ENCODE measurements at places on chromosomes 5 and 9. TPM values are rescaled to one million over a fixed set of nuclear protein-coding genes. Genes with fewer than 3 reads are reported as not detected.

- DNase-seq, result no peak
These were observed 58.4 kb downstream of the ARL15 start for GRCh38 chr5:54251981-54252380.

GRCh38 chr9:94213511-94214124, 45.5 kb upstream of the ZNF169 start:
- DNase-seq, result peak; percentile 78

DNA sequence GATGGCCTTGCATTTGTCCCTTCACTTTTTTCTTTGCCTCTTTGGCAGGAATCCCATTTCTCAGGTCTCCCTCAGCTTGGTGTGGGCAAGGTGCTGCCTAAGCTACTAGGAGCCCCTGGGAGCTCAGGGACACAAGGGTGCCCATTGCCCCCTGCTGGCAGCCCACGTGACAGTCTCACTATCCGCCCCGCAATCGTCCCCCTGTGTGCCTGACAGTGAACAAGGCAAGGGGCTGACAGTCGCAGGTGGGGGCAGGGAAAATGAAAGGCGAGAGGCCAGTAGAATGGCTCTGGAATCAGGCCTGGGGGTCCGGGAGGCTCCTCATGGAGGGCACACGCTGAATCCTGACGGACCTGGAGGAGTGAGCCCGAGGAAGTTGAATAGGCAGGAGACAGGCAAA, 2.0 kb upstream of the PCDH12 start:
- no peak for DNase-seq

DNA sequence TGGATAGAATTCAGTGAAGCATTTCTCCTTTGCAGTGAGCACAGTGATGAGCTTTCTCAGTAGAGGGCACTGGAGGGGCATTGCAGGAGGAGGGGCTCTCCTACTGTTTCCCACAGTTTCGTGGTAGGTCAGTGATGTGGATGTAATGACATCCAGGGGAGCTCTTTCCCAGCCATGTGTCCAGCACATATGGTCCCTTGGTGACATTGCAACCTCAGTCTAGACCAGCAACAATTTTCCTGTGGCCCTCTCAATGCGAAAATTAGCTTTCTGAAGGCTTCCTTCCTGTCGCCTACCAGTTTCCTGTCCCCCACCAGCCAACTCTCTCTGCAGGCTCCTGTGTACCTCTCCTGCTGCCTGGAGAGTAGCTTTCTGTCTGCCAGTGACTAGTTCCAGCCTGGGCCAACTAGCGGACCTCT, 6.9 kb upstream of the PDCL start:
- no peak for DNase-seq

- no peak for DNase-seq
These were observed 33.6 kb upstream of the LARP1 start for GRCh38 chr5:154721481-154722058.

DNA sequence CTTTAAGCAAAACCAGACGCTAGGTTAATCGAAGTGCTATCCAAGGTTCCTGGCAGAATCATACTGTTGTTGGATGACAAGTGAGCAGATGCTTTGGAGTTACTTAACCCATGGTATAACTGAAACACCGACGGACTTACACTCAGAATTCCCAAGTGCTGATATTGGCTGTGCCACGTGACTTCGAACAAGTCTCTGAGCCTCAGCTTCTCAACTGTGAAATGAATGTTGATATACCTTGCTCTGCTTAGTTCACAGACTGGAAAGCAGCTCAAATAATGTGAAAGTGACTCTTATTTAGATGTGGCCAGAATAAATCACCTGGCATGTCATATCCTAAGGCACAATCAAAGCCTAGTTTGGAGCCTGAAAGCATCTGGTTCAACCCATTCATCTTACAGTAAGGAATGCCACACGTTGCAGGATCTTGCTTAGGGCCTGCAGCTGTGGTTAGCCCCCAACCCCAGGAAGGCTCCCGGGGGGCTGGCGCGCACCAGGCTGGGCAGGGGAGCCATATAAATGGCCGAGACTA, 759 bp downstream of the GEMIN5 start:
- DNase-seq, result no peak

- no peak for DNase-seq
These were observed 26.0 kb upstream of the C9orf72 start for GRCh38 chr9:27599102-27599869.

- no peak for DNase-seq
These were observed 970.0 kb downstream of the MAT2B start for GRCh38 chr5:164475339-164475977.

- DNase-seq, result no peak
These were observed 95.4 kb downstream of the CACNA1B start for GRCh38 chr9:137972988-137973470.

DNA sequence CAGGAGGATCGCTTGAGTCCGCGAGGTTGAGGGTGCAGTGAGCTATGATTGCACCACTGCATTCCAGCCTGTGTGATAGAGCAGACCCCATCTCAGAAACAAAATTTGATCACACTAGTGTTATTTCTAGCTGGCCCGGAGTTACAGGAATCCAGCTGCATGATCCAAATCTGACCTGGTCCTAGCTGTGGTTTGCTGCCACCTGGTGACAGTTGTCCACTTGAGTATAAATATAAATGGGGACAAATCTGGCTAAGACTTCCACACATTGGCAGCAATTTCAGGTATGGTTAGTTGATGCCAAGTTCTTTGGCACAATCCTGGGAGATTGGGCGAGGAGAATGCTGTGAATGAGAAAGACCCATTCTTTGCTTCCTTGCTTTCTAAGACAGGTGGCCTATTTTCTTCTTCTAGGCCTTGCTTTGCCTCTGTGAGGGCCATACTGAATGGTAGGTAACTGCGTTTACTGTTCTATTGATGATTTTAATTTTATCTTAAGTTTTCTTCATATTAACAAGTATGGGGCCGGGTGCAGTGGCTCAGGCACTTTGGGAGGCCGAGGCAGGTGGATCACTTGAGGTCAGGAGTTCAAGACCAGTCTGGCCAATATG, 35.4 kb downstream of the UBE2R2 start:
- DNase-seq, result peak; percentile 76

DNA sequence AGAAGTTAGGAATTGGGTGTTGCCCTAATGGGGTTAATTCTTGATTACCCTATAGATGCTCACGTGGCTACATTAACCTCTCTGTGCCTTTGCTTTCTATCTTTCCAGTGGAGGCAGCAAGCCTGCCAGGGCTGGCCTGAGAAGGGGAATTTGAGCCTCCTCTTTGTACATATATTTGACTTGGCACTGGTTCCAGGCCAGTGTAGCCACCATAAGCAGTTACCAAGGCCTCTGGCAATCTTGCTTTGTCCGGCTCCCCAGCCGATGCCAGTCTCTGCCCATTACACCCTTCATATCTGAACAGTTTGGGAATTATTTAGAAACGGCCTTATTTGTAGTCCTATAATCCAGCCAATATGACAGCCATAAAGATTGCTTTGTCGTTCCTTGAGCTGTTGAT, 58.6 kb upstream of the PPARGC1B start:
- no peak for DNase-seq

GRCh38 chr5:39464088-39464487, 39.3 kb upstream of the DAB2 start:
- DNase-seq, result no peak

DNA sequence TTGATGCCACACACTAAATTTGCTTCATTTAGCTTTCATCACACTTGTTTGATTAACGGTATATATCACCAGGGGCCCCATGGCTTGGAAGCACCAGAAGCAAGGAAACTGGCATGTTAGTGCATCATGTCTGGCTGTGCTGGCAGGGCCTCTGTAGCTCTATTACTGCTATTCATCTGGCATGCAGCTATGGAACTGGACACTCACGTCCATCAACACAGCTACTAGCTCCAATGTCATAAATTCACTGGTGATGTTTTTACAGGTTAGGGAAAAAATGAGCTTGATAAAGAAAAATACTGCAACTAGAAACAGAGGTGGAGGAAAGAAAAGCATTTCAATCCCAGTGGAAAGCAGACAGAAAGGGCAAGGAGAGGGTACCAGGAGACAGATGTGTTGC, 343.2 kb downstream of the DEPDC1B start:
- DNase-seq, result no peak

GRCh38 chr9:128091571-128091970, 23.5 kb downstream of the SLC25A25 start:
- no peak for DNase-seq

Gene BTNL8
- total RNA-seq, result 0.30 TPM

Gene TSLP
- total RNA-seq, result 2.5 TPM

Gene NTRK2
- total RNA-seq, result 48.1 TPM

Gene PFN3
- total RNA-seq, result not detected

Gene PLPP7
- total RNA-seq, result 6.6 TPM

Gene ADAMTSL2
- 20.9 TPM for total RNA-seq

Gene MYMK
- not detected for total RNA-seq
